ENCODE measurements at places on chromosomes 2 and 18. TPM values are rescaled to one million over a fixed set of nuclear protein-coding genes. Genes with fewer than 3 reads are reported as not detected.

DNA sequence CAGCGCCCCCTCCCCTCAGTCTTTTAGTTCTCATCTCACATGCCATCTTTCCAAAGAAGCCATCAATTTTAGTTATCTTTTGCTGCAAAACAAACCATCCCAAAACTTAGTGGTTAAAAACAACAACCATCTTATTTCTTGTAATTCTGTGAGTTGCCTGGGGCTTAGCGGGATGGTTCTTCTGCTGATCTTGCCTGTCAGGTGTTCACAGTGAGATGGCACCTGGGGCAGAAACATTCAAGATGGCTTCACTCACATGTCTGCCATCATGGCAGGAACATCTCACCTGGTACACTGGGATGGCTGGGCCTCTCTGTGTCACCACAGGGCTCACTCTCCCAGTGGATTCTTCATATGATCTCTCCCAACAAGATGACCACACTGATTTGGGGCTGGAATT, 144.5 kb upstream of the MSH6 start:
- no peaks in the 10 kb centered on the region for H3K27me3 ChIP-seq
- H3K36me3 ChIP-seq, result no peaks in the 10 kb centered on the region
- DNase-seq, result no peak
- H3K4me3 ChIP-seq, result no peak overlapping the region
- H3K27ac ChIP-seq, result no peak overlapping the region
- H3K4me1 ChIP-seq, result no peaks in the 10 kb centered on the region

- H3K27me3 ChIP-seq, result no peaks in the 10 kb centered on the region
- no peak overlapping the region for H3K27ac ChIP-seq
- DNase-seq, result no peak
- no peaks in the 10 kb centered on the region for H3K36me3 ChIP-seq
These were observed 226.0 kb downstream of the TGIF1 start for GRCh38 chr18:3675994-3676393.

GRCh38 chr2:65204461-65205210, 23.0 kb upstream of the ACTR2 start:
- H3K27me3 ChIP-seq, result no peaks in the 10 kb centered on the region
- H3K27ac ChIP-seq, result no peak overlapping the region
- no peak for DNase-seq
- no peaks in the 10 kb centered on the region for H3K36me3 ChIP-seq

DNA sequence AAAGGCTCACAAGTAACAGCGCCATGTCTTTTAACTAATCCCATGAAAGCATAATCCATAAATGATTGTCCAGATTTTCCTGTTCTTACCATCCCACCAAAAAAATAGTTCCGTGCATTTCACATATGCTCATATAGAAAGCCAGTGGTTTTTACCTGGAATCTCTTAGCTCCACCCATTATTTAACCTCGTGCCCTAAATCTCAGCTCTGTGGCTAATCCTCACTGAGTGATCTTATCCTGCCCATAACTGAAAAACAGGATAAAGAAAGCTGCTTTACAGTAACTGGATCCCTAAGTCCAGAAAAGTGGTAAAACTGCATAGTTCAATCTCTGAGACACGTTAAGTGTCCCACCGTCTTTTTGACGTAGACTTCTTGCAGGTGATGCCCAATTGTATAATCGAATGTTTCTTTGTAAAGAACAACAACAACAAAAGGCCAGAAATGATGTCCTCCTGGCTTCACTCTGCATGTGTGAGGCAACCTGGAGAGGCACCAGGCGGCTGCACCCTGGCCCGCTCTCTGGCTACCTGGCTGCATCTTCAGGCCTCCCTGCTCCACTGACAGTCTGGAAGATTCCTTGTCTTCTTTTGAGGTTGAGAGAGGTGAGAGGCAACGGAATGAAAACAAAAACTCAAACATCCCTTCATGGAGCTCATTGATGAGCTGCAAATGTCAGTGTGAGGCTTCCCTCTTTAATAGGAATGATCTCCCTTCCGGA, 38.6 kb downstream of the FEZ2 start:
- H3K27ac ChIP-seq, result no peak overlapping the region
- H3K27me3 ChIP-seq, result no peaks in the 10 kb centered on the region
- peaks cover 7% of the 10 kb centered on the region for H3K36me3 ChIP-seq
- peaks cover 11% of the 10 kb centered on the region for H3K4me1 ChIP-seq

GRCh38 chr2:189188115-189188805, 8.7 kb upstream of the COL5A2 start:
- H3K4me3 ChIP-seq, result no peak overlapping the region
- H3K4me1 ChIP-seq, result no peaks in the 10 kb centered on the region
- no peak for DNase-seq
- no peak overlapping the region for H3K27ac ChIP-seq
- no peaks in the 10 kb centered on the region for H3K36me3 ChIP-seq
- H3K27me3 ChIP-seq, result no peaks in the 10 kb centered on the region

GRCh38 chr18:4060427-4061281, 394.5 kb downstream of the DLGAP1 start:
- no peak for DNase-seq
- H3K36me3 ChIP-seq, result no peaks in the 10 kb centered on the region
- H3K4me1 ChIP-seq, result no peaks in the 10 kb centered on the region
- no peaks in the 10 kb centered on the region for H3K27me3 ChIP-seq
- H3K4me3 ChIP-seq, result no peak overlapping the region
- H3K27ac ChIP-seq, result no peak overlapping the region

DNA sequence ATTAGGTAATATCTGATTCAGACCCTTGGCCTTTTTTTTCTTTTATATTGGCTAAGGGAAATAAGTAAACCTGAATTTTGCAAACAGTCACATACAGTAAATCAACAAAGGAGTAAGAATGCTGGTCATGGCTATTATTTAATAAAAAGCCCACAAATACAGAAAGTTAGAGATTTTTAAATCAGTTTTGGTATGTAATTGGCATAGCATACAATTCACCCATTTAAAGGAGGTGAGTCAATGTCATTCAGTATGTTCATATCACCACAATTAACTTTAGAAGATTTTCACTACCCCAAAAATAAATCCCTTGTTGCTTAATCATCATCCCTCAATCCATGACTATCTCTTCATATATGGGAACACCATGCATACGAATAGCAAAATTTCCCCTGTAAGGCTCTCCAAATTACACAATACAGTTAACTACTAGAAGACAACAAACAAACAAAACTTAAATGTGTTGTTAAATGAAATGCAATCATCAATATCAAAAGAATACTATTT, 45.9 kb upstream of the NYAP2 start:
- H3K36me3 ChIP-seq, result no peaks in the 10 kb centered on the region
- H3K4me3 ChIP-seq, result no peak overlapping the region
- no peak for DNase-seq
- no peak overlapping the region for H3K27ac ChIP-seq

DNA sequence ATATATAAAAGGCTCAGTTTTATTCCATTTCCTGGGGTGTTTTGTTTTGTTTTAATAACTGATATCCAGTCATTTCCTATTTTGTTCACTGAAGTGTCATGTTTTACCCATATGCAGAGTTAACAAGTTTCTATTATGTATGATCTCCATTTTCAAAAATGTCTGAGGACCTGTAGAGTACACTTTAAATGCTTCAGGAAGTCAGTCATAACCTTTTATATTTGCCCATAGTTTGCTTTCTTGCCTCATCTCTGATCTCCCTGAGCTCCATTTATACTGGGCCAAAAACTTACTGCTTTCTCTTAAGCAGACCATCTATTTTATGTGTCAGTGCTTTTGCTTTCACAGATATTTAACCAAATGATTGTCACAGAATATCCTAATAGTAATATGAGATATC, 278.7 kb downstream of the MBD5 start:
- DNase-seq, result no peak
- no peaks in the 10 kb centered on the region for H3K4me1 ChIP-seq
- no peak overlapping the region for H3K4me3 ChIP-seq
- no peak overlapping the region for H3K27ac ChIP-seq
- H3K27me3 ChIP-seq, result no peaks in the 10 kb centered on the region
- H3K36me3 ChIP-seq, result no peaks in the 10 kb centered on the region

DNA sequence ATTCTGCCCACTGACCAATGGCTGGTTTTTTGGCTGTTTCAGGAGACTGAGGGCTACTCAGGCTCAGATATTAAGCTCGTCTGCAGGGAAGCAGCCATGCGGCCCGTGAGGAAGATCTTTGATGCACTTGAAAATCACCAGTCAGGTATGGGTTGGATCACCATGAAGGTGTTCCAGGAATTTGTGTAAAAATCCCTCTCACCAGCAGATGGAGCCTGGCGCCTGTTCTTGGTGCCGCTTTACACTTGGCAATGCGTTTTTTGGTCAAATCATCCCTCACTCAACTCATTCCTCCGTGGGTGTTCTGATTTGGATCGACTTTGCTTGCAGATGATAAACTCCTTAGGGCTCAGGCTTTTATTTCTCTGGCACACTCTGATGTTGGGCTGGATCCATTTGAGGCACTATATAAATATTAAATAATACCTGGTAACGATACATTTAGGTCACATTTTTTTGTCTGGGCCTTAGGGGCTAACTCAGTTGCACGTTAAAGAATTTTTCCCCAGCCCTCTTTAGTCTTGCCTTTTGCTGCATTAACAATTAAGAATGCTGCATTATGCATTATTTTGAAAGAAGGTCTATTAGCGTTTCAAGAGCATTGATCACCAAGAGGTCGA, 50.0 kb downstream of the HDHD2 start:
- no peak overlapping the region for H3K4me3 ChIP-seq
- no peaks in the 10 kb centered on the region for H3K4me1 ChIP-seq
- H3K27ac ChIP-seq, result no peak overlapping the region
- DNase-seq, result peak; percentile 23
- H3K36me3 ChIP-seq, result peaks cover 8% of the 10 kb centered on the region

DNA sequence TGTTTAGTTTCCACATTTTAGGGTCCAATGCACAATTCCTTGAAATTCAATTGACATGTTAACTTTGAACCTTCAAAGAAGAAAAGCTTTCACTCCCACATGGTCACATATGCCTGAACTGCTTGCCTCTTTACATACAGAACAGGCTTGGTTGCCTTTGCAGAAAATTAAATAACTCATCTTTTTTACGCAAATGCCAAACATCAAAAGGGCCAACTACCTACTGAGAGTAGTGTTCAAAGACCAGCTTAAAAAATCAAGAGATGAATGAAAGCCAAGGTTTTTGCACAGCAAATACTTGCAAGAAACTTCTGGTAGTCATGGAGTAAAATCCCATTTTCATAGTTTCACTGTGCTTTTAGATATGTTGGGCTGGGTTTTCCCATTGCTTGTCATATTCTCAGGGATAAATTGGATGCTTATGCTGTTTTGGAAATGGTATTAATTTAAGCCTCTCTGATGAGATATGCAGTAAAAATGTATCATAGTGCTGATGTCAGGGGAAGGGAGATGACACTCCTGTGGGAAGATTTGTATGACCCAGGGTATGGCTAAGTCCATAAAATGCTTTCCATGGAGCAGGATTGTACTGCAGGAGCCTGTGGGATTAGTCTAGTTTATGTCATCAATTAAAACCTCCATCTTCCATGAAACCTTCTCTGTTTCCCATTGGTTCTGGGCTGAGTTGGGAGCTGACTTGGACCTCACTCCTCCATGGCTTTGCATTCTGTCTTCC, 60.6 kb upstream of the DARS1 start:
- no peaks in the 10 kb centered on the region for H3K4me1 ChIP-seq
- no peak overlapping the region for H3K4me3 ChIP-seq
- H3K27me3 ChIP-seq, result no peaks in the 10 kb centered on the region
- no peak overlapping the region for H3K27ac ChIP-seq

DNA sequence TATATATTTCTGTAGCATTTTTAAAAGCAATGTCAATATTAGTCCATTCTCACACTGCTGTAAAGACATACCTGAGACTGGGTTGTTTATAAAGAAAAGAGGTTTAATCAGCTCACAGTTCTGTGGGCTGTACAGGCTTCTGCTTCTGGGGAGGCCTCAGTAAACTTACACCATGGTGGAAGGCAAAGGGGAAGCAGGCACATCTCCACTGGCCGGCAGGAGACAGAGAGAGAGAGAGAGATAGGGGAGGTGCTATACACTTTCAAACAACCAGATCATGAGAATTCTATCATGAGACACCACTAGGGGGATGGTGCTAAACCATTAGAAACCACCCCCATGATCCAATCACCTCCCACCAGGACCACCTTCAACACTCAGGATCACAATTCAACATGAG, 43.1 kb downstream of the CHMP3 start:
- no peak overlapping the region for H3K27ac ChIP-seq
- no peak for DNase-seq
- H3K36me3 ChIP-seq, result no peaks in the 10 kb centered on the region
- H3K27me3 ChIP-seq, result no peaks in the 10 kb centered on the region

DNA sequence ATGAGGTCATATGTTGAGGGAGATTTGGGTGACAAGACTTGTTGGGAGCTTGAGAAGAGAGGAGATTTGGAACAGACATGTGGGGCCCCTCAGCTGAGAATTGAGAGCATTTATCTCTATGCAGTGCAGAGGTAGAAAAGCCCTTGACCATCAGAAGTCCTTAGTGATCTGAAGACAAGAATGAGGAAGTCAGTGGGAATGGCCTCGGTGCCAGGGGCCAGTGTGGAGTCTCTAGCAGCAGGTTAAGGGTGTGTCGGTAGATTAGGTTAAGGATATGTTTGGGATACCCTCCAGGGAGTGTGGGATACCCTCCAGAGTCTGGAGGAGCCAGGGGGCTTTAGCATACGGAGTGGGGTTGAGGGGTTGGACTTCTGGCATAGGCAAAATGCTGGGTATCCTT, 41.6 kb downstream of the FBXO48 start:
- DNase-seq, result no peak
- H3K4me3 ChIP-seq, result no peak overlapping the region
- H3K4me1 ChIP-seq, result no peaks in the 10 kb centered on the region

- H3K27me3 ChIP-seq, result no peaks in the 10 kb centered on the region
- no peak overlapping the region for H3K4me3 ChIP-seq
- no peak for DNase-seq
- H3K4me1 ChIP-seq, result no peaks in the 10 kb centered on the region
- no peak overlapping the region for H3K27ac ChIP-seq
- no peaks in the 10 kb centered on the region for H3K36me3 ChIP-seq
These were observed 591.6 kb downstream of the DSC3 start for GRCh38 chr18:30450927-30451326.

- no peak overlapping the region for H3K4me3 ChIP-seq
- no peak overlapping the region for H3K27ac ChIP-seq
- no peaks in the 10 kb centered on the region for H3K4me1 ChIP-seq
- H3K36me3 ChIP-seq, result no peaks in the 10 kb centered on the region
These were observed 157.0 kb upstream of the NDUFV2 start for GRCh38 chr18:8945514-8945913.

DNA sequence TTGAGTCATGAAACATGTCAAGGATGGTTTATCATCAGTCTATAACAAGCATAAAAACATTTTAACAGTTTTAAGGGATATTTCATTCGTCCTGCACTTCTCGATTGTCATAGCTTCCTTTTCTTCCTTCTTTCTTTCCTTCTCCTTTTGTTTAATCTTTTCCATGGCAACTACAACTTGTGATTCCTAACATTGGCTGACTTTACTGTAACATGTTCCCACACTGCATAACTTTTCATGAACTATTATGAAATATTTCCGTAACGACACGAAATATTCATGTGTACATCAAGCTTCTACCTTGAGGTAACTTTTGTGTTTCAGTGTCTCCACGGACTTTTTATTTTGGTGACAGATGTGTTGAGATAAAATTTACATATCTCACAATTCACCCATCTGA, 134.4 kb downstream of the ACTR3 start:
- no peaks in the 10 kb centered on the region for H3K4me1 ChIP-seq
- no peaks in the 10 kb centered on the region for H3K27me3 ChIP-seq
- H3K27ac ChIP-seq, result no peak overlapping the region

Gene SF3B1
- 155 TPM for total RNA-seq

Gene ZNF892
- total RNA-seq, result 4.0 TPM

Gene ARHGAP15
- 3.9 TPM for total RNA-seq

Gene DTNA
- total RNA-seq, result 196 TPM

Gene KIF1A
- total RNA-seq, result 2.0 TPM

Gene CAPN14
- not detected for total RNA-seq

Gene UGT1A7
- not detected for total RNA-seq

Gene SERPINB10
- not detected for total RNA-seq

Gene MAP3K19
- total RNA-seq, result not detected

Gene NAT8
- total RNA-seq, result not detected

Gene EVX2
- not detected for total RNA-seq

Gene DUSP19
- total RNA-seq, result 10.6 TPM
